ENCODE measurements at places on chromosomes 1 and 21.

DNA sequence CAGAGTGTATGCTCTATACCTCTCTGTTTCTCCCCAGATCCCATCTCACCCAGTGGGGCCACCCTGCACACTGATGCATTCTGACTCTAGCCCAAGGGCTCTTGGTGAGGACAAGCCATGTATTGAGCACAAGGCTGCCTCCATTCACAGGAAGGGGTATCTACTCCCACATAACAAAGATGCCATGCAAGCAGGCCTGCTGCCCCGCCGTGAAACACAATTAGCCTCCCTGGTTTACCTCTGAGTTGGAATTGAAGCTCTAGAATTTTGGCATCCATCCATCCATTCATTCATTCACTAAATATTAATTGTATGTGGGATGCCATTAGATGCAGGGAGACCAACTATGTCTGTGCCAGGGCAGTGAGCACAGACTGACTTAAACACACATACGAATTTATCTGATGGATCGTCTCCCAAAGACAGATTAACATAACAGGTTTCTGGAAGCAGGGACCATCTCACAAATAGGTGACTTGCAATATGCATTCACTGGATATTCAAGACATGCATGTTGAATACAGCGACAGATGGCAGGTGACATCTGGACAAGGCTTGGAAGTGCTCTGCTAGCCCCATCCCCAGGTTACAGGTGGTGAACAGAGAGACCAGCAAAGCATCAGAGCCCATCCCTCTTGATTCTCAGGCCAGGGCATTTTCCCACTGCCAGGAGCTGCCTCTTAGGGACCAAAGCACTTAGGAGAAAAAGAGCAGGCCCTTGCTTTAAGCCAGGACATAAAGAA, 34.3 kb downstream of the TRABD2B start:
- DNase-seq, result peak; percentile 46

DNA sequence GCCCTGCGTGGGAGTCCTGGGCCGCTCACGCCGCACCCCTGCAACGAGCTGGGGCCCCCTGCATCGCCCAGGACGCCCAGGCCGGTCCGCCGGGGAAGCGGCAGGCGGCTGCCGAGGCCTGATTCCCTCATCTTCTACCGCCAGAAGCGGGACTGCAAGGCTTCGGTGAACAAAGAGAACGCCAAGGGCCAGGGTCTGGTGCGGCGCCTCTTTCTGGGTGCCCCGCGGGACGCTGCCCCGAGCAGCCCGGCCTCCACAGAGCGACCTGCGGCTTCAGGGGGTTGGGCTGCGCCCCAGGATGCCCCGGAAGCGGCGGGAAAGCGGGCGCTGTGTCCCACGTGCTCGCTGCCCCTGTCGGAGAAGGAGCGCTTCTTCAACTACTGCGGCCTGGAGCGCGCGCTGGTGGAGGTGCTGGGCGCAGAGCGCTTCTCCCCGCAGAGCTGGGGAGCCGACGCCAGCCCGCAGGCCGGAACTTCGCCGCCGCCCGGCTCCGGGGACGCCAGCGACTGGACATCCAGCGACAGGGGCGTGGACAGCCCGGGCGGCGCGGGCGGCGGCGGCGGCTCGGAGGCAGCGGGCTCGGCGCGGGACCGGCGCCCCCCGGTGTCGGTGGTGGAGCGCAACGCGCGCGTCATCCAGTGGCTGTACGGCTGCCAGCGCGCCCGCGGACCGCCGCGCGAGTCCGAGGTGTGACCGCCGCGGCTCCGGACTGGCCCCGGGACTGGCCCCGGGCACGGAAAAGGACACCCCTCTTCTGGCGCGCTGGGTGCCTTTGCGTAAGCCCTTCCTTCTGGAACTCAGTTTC, 2.7 kb downstream of the FAM110D start:
- DNase-seq, result no peak

DNA sequence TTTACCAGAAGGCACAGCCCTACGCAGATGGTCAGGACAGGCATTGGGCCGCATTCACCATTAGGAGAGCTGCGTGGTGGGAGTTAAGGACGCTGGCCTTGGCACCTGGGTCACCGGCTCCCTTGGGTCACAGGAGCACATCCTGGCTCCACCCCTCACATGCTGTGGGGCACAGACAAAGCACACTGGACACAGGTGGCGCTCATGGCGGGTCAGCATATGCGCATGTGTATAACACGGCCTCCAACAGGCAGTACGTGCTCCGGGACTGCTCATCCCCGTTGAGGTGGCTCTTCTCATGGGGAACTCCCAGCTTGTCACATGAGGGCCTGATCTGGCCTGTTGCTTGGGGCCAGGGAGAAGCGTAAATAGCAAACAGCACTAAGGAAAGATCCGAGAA, 25.0 kb downstream of the PGBD5 start:
- no peak for DNase-seq

DNA sequence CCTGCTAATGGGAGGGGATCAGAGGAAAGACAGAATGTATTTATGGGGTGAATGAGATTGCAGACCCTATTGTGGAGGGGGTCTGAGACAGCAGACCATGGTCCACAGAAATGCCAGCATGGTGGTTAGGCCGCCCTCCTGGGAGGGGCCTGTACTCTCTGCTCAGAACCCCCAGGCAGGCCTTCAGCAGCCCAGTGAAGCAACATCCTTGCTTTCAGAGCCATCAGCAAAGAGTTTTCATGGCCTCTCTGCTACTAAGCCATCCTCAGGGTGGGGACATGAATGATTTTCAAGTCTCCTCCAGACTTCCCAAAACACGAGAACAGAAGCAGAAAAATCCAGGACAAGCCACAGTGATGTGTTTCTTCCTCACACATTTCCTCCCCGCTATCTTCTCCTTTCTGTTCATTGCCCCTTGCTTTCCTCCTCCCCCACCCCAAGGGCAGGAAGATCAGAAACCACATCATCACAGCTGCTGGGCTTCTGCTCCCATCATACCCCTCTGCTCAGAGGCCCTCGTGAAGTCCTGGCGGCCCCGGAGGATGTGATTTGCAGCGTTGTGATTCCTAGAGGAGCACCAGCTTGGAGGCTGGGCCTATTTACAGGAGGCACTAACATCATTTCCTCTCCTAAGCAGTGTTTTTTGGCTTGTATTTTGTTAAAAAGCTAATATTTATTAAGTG, 48.0 kb downstream of the ABCA4 start:
- no peak for DNase-seq

- DNase-seq, result peak; percentile 44
These were observed 25.2 kb downstream of the CCN1 start for GRCh38 chr1:85605484-85606413.

- peak; percentile 79 for DNase-seq
These were observed 112.5 kb downstream of the USH2A start for GRCh38 chr1:216310776-216311175.

DNA sequence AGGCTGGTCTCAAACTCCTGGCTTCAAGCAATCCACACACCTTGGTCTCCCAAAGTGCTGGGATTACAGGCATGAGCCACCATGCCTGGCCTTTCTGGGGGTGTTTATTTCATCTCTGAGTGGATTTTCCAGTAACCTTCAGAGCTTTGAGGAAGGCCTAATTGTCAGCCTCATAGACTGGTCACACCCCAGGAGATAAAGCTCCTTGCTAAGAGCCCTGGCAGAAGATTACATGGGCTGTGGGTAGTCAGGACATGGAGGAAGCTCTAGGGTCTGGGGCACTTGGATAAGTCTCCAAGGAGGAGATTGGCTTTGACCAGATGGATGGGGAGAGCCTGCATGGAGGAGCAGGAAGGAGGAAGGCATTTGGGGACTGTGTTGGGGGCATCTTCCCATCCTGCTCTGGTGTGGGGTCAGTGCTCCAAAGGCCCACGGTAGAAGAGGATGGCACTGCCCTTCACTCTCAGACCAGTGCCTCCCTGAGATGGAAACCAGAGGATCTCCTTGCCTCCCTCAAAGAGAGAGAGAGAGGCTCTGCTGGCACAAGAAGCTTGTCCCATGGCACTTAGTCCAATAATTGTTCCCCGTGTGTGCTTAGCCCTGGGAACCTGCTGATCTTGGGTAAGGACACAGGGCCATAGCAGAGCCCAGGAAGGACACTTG, 14.7 kb upstream of the GSTM4 start:
- no peak for DNase-seq

- DNase-seq, result no peak
These were observed 394.6 kb downstream of the LRRIQ3 start for GRCh38 chr1:73803380-73803779.

GRCh38 chr1:203520315-203520714, 26.4 kb downstream of the OPTC start:
- DNase-seq, result no peak

DNA sequence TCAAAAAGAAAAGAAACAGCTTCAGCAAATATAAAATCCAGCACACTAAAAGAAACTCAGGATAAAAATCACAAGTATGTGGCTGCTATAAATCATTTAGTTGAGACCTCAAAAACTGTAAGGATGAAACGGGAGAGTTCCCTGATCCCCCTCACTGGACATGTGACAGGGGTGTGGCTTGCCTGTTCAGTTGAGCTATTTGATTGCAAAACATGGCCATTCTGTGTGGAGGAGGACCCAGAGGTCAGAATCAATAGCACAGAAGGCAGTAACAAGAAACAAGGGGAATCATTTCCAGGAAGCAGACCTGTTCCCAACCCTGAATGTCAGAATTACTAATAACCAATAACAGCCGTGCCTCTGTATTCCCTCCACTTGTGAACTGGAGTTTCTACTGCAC, 27.9 kb downstream of the RBM11 start:
- peak; percentile 1 for DNase-seq

DNA sequence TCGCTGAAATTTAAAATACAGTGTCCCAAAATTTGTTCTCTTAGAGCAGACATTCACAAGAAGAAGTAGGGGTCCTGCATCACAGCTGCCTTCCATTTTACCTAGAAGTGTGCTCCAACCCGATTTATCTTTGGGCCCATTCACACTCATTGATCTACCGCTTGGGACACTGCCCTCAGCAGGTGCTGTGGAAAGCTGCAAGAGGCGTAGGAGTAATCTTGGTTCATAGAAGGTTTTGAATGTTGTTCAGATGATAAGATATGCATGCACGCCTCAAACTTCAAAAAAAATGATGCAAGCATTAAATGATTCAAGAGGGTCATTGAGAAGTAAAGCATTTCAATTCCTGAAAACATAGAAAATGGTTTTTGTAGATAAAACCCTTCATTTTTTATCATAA, 18.6 kb upstream of the C1orf105 start:
- no peak for DNase-seq

- DNase-seq, result peak; percentile 72
These were observed 6.2 kb upstream of the KCNK2 start for GRCh38 chr1:215076322-215076721.

- peak; percentile 2 for DNase-seq
These were observed 20.8 kb downstream of the KCNJ15 start for GRCh38 chr21:38277501-38278131.

DNA sequence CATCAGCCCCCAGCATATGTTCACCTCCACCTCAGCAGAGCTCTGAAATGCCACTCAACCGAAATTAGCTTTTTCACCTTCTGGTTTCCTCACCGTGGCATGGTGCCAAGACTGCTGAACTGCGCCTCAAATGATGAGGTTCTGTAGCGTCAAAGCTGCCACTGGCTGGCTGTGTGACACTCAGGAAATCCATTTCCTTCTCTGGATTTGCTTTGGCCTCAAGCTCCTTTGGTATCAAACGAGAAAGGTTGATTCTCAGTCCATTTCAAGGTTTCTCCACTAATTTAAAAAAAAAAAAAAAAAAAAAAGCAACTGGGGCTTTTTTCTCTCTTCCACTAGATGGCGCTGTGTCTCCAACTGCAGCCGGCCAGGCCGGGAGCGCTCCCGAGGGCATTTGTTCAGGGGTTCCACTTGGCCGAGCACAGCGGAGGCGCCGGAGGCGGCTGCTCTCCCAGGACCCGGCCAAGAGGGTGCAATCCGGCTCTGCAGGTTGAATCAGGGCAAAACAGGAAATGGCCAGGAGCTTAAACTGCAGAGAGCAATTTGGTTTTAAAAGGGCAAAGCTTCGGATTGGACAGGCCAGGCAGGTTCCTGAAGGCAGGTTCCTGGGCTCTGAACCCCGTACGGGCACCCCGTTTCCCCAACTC, 26.5 kb upstream of the PLA2G2C start:
- DNase-seq, result peak; percentile 58

GRCh38 chr21:26758083-26758880, 86.9 kb downstream of the ADAMTS1 start:
- no peak for DNase-seq

DNA sequence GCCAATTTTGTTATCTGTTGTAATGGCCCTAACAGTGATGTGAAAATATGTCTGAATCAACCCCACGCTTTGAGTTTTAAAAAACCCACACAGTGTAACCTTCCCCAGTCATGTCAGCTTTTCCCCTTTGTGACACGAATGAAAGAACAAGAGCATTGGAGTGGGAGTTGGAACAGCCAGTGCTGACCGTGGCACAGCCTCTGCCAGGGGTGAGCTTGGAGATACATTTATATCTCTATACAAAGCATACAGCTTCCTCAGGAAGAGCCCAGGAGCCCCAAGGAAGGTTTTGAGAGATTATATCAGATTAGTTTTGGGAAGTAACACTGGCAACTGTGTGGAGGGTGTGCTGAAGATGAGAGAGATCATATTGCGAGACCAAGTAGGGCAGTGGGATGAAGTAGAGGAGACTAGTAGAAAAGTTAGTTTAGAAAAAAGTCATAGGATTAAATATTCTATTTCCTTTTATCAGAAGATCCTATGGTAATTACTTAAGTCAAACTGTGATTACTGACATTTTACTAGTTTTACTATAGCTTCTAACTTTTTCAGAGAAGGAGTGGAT, 15.9 kb downstream of the LRRC8B start:
- DNase-seq, result no peak

GRCh38 chr1:18913065-18913835, 10.9 kb upstream of the ALDH4A1 start:
- DNase-seq, result peak; percentile 79

GRCh38 chr21:27026501-27026900, 59.6 kb upstream of the ADAMTS5 start:
- no peak for DNase-seq

DNA sequence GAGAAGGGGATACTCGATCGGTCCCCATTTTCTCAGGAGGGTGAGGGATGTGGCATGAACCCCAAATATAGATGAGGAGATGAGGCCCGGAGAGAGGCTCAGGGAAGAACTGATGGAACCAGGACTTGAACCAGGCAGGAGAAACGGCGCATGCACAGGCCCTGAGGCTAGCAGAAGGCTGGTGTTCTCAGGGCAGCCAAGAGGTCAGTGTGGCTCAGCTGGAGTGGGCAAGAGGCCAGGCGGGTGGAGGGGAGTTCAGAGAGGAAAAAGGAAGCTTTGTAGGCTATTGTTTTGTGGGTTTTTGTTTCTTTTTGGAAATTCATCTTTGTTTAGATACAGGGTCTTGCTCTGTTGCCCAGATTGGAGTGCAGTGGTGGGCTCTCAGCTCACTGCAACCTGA, 122.0 kb downstream of the LACTBL1 start:
- DNase-seq, result no peak

All from SK-MEL-5 (cell line).